ENCODE measurements at places on chromosomes 3 and 15.

GRCh38 chr3:124621498-124621897 is 108.8 kb upstream of the UMPS start:
- no peak for DNase-seq

DNA sequence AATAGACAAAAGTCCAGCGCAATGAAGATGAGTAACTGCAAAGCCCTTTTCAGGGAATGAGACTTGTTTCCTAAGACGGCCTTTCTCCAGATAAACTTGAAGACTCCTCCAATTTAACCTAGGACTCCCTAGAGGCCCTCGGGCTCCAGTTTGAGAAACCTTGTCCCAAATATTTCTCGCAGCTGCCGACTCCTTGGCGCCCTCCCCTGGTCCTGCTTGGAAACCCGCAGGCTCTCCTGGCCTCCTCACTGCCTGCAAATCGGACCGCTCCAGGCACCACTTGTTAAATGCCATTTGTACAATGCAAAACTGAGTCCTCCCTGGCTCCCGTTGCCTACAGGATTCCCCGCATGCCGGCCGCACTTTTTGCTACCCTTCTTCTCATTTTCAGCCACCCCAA is 36.8 kb downstream of the MUC4 start:
- peak; percentile 74 for DNase-seq

DNA sequence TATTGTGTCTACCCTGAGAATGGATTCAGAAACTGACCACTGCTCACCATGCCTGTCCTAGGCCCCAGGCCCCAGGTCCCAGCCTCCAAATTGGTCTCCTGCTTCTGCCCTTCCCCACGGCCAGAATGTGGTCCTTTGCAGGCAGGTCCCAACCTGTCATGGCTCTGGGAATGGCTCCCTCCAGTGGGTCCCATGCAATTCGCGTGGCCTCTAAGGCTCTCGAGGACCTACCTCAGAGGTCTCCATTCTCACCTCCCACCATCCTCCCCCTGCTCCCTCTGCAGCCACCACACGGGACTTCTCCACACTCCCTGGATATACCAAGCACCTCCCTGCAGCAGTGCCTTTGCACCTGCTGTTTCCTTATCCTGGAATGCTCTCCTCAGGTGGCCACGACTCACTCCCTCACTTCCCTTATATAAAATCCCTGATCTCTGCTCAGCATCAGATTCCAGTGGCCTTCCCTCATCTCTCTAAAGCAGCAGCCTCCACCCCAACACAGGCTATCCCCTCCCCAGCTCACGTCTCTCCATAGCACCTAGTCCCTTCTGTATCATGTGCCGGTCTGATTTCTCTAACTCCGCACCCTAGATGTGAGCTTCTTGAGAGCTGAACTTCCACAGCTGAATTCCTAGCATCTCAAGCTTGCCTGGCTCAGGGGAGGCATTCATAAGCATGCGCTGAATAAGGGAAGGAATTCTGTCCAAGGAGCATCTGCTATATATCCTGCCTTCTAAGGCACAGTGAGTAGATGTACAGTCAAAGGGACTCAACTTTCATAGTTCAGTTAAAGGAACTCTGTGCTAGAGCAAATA is 56.9 kb downstream of the ARRDC4 start:
- no peak for DNase-seq

DNA sequence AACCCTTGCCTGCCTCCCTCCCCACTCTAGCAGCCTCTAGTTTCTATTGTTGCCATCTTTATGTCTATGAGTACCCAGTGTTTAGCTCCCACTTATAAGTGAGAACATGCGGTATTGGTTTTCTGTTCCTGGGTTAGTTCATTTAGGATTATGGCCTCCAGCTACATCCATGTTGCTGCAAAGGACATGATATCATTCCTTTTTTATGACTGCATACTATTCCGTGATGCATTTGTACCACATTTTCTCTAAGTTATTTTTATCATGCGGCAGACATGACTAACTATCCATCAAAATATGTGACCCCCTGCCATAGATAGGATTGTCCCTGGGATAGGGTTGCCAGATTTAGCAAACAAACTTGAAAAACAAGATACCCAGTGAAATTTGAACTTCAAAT is 58.4 kb downstream of the NR1D2 start:
- no peak for DNase-seq

- DNase-seq: no peak
Observed at GRCh38 chr15:101354891-101355623, 60.0 kb upstream of the SNRPA1 start.

DNA sequence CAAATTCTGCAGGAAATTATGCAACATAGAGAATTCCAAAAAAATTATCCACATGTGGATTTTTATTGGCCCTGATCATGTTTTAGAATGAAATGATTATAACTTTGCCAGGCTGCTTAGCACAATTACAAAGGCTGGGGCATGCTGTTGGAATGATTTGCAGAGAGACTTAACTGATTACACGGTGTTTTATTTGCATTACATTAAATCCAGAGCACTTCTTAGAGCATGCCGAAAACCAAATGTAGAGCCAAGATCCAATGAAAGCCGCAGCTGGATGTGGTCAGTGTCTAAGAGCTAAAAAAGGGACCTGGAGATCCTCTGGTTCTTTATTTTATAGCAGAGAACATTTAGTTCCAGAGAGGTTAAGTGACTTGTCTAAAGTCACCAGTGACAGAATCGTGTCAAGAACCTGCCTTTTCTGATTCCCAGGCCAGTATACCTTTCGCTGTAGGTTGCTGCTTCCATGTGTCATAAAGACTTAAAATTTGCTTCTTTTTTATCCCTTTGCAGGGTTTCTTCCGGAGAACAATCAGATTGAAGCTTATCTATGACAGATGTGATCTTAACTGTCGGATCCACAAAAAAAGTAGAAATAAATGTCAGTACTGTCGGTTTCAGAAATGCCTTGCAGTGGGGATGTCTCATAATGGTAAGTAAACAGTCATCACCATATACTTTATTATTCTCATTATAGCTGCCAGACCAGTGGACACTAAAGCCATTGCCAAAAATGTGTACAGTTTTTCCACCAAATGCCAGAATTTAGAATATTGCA is 92.0 kb upstream of the TSEN2 start:
- DNase-seq: peak; percentile 36

DNA sequence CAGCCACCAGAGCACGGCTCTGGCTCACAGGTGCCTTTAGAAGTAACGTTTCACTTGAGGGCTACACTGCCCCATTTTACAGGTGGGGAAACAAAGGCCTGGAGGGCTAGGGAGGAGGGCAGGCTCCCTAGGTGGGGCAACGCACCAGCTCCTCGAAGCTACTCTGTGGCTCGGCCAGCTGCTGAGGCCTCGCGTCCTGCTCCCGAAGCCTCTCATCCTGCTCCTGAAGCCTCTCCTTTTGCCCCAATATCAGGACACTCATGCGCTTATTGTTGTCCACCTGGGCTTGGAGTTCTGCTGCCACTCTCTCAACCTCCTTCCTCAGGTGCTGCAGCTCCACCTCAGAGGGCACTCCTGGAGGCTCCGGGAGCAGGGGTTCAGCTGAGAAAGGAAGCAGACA is 28.2 kb upstream of the OR4F6 start:
- DNase-seq: no peak

DNA sequence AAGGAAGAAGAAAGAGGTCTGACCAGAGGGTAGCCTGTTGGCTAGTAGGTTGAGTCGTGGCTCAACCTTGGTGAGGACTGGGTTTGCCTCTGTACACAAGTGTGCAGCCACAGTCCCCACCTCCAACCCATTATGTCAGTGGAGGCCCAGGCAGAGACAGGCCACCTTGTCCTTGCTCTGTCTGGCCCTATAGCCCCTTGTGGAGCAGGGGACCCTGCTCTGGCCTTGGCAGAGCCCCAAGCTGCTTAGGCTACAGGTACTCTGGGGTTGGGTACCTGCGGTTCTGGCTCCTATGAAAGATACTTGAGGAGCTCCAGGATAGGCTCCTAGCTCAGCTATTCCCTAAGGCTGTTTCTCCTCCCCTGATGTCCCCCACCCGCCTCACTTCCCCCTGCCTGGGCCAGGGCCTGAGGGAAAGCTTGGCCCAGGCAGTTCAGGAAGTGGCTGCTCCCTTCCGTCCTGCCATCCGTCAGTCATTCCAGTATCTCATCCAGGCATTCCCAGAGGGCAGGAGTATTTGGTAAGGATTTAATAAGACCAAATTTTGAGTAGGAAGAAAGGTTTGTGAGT is 44.0 kb downstream of the FGD5 start:
- DNase-seq: no peak

DNA sequence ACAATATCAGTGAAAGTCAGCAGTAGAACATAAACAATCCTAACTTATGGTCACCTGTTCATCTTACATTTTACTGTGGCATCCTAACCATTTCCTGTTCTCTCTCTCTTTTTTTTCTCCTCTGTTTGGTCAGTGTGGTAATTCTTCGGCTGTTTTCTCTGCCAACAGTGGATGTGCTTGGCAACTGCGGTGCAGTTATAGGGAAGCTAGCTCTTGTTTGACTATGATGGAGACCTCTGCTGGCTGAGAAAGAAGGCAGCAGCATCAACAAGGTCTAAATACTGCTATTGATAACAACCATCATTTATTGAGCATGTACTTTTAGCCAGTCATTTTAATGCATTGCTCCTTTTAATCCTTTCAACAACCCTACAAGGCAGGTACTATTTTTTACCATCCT is 723 bp upstream of the DRD3 start:
- no peak for DNase-seq

GRCh38 chr3:150077581-150078247 is 107.0 kb upstream of the PFN2 start:
- no peak for DNase-seq

- DNase-seq: no peak
Observed at GRCh38 chr15:57405133-57405532, 28.8 kb downstream of the CGNL1 start.

- no peak for DNase-seq
Observed at GRCh38 chr3:144687862-144688261, 716.2 kb downstream of the DIPK2A start.

DNA sequence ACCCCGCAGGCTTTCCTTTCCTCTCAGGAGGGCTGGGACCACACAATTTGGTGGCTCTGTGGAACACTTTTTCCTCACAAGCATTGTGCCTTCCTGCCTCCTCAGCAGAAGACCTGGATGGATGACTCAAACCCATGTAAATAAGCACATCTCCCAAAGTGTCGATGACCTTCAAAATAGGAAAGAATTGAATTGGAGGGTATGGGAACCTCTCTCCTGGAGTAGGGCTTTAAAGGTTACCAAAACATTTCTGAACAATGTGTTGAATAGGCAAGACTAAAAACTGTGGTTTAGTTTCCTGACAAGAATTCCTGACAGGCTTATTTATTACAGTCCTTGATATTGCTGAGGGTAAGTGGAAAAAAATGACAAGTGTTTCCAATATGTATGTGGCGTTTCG is 118.2 kb downstream of the ALDH1A2 start:
- no peak for DNase-seq

DNA sequence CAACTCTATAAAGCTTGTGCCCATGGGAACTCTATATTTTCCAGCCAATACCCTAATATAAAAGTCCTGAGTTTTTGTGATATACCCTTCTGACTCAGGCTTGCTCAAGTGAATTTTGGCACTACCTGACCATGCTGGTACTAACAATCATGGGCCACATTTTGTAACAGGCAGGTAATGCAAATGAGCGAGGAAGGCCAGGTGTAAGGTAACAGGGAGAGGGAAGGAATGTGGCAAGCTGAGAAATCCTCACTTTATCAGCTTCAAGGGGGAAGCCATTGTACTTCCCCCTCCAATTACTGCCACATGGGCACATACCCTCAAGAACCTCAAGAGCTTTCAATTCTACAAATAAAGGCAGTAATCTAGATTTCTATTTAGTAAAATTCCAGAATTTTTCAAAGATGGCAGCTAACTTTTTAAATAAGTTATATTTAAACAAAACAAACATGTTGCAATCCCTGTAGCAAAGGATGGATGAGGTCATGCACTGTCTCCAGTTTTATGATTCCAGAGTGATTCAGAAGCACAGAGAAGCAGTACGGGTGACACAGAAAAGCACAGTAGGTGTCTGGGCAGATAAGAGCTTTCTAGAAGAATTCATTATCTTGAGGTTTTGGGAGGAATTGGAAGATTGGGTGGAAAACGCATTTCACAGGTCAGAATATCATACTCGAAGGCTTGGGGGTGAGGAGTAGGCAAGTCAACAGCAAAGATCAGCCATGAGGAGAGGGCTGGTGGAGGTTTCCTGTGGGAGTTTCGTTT is 87.6 kb downstream of the FOXP1 start:
- DNase-seq: no peak

DNA sequence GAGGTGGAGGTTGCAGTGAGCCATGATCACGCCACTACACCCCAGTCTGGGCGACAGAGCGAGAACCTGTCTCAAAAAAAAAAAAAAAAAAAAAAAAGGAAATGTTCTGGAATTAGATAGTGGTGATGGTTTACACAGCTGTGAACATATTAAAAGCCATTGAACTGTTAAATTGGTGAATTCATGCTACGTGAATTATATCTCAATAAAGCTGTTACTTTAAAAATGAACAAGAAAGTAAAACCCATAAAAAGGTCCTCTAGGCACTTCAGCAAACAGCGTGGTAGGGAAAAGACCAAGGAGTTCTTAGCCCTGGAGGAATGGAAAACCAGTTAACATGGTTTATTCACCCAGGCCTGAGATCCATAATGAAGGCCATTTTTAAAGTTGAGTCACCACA is 180.1 kb downstream of the ATG7 start:
- no peak for DNase-seq

- no peak for DNase-seq
Observed at GRCh38 chr3:56019490-56020146, 448.6 kb downstream of the ERC2 start.

GRCh38 chr15:96559087-96559486 is 228.6 kb downstream of the NR2F2 start:
- DNase-seq: no peak

- DNase-seq: no peak
Observed at GRCh38 chr15:31359702-31360111, 33.1 kb downstream of the KLF13 start.

DNA sequence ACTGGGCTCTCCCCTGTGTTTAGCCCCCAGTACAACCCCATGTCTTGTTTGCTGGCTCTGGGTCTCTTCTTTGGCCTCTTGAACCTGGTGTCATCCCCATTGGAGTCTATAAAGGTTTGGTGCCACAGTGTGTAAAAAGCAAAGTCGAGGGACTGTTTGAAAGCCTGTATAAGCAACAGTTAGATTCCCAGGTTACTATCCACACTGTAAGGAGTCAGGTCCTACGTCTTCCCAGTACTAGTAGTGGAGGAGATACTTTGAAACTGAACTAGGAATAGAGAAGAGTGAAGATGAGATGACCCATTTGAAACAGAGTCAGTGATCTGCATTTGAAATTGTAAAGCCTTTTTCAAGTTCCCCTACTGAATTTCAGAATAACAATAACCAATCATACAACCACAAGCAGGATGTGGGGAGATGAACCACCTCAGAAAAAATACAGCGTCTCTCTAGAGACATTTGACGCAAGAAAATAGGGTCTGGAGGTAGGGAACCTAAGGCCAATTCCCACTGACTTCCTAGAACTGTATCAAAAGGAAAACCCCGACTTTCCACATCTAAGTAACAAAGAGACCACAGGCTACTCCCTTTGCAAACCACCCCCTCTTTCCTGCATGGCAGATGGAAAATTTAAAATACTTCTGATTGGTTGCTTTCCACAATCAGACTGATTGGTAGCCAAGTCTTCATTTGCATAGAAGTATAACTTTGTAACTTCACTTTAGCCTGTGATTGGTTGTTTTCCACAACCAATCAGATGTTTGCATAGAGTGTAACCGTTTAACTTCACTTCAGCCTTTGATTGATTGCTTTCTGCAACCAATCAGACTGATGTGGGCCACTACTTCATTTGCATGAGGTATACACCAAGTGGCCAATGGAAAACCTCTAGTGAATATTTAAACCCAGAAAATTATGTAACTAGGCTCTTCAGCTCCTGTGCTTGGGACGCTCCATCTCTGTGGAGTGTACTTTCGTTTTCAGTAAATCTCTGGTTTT is 49.9 kb upstream of the NEDD4 start:
- no peak for DNase-seq

- peak; percentile 37 for DNase-seq
Observed at GRCh38 chr15:41284427-41285177, 47.8 kb downstream of the OIP5 start.

Data from femur (tissue), 1 donor.